ENCODE measurements at places on chromosomes 3 and 15. TPM values are rescaled to one million over a fixed set of nuclear protein-coding genes. Genes with fewer than 3 reads are reported as not detected.

SKOR1 gene
- 0.11 TPM for total RNA-seq

GOLGA6B gene
- not detected for total RNA-seq

DNASE1L3 gene
- 1.7 TPM for total RNA-seq

SLC25A20 gene
- 25.3 TPM for total RNA-seq

SHC4 gene
- total RNA-seq: 0.34 TPM

TRPM7 gene
- 30.7 TPM for total RNA-seq

ISL2 gene
- total RNA-seq: 0.69 TPM

STX19 gene
- not detected for total RNA-seq

TXNRD3 gene
- total RNA-seq: 11.1 TPM

SH2D7 gene
- not detected for total RNA-seq

PIF1 gene
- 5.2 TPM for total RNA-seq

BCL2A1 gene
- total RNA-seq: 0.09 TPM

TICRR gene
- total RNA-seq: 0.69 TPM

SI gene
- total RNA-seq: not detected

GPR62 gene
- total RNA-seq: under 0.01 TPM

CADM2 gene
- 0.22 TPM for total RNA-seq

LINGO1 gene
- 0.09 TPM for total RNA-seq

P2RY1 gene
- 1.1 TPM for total RNA-seq

PRRT3 gene
- total RNA-seq: 0.52 TPM

NCKIPSD gene
- 4.3 TPM for total RNA-seq

LTF gene
- total RNA-seq: 0.26 TPM

FAM107A gene
- total RNA-seq: 0.09 TPM

HES1 gene
- total RNA-seq: 84.6 TPM

GRK7 gene
- not detected for total RNA-seq

CHRNA7 gene
- total RNA-seq: 0.17 TPM

ZNF609 gene
- total RNA-seq: 15.3 TPM

Measured in dermis lymphatic vessel endothelial cell (primary cell).